Effector CD4-positive, alpha-beta T cell (primary cell): ENCODE measurements at places on chromosomes 16 and 17.

GRCh38 chr16:75235721-75236193 is 15.7 kb downstream of the BCAR1 start:
- no peak for DNase-seq

DNA sequence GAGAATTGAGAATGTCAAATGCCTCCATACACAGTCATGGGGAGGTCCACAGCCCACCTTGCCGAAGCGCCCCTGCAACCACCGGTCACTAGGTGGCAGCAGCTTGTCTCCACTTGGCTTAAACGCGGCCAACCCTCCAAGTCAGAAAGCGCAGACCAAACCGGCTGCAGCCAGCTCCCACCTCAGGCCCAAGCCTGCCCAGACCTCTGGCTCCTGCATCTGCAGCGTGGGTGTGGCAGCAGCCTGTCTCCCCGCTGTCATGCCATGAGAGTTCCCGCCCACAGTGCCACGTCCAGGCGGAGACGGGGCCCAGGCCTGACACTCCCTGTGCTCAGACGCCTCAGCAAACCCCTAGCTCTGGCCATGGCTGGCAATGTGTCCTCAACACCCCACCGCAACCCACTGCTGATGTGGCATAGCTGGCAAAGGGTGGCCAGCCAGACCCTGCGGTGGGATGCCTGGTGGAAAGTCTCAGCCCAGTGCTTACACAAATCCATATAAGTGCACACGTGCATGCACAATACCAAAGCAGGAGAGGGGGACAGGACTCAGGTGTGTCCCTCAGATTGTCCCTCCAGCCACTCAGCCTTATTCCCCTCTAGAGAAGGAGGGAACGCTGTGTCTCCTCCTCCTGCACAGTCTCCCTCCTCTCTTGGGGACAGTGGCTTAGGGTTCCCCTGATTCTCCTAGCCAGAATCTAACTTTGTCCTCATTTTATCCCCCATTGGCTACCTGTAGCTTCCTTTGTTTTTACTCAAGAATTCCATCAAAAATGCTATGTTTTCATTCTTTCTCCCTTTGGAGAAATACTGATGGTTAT is 10.9 kb downstream of the COPZ2 start:
- peak; percentile 64 for DNase-seq

DNA sequence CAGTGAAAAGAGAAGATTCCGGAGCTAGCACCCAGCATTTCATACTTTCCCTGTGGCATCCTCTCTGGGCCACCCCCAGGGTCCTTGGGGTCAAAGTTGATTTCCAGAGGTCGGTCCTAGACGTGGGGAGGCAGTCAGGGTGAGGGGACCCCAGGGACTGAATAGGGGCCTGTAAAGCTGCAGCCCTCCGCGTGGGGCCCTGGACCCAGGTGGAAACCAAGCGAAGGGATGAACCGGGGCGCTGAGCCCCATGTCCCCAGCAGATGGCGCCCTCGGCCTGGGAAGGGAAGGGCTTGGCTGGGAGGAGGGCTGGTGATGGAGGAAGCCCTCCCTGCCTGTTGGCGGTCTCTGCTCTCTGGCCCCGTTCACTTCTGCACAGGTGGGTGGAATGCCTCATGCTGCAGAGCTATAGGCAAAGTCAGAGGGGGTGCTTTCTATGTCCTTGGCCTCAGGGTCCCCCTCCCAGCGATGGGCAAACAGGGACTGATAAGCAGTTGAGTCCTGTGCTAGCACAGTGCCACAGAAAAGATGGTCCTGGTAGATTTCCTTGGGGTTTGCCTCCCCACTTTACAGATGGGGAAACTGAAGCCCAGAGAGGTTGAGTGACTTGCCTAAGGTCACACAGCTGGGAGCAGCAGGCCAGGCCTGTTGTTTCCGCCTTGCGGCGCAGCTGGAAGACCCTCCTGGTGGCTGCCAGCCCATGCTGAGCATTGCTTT is 163.4 kb upstream of the CIBAR2 start:
- DNase-seq = peak; percentile 46

DNA sequence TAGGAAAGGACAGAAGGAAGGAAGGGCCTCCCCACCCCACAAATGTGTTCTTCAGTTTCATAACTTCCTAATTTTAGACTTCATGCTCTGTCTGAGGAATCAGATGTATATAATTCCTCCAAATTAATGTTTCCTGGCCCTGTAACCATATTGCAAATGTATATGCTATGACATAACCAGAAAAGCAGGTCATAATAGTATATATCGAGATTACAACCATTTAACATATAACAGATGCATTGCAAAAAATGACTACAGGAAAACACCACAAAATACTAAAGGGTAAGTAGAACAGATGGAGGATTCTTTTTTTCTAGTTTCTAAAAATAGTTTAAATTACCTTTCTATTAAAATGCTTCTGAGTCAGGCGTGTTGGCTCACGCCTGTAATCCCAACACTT is 3.1 kb upstream of the EXOC7 start:
- DNase-seq = no peak

DNA sequence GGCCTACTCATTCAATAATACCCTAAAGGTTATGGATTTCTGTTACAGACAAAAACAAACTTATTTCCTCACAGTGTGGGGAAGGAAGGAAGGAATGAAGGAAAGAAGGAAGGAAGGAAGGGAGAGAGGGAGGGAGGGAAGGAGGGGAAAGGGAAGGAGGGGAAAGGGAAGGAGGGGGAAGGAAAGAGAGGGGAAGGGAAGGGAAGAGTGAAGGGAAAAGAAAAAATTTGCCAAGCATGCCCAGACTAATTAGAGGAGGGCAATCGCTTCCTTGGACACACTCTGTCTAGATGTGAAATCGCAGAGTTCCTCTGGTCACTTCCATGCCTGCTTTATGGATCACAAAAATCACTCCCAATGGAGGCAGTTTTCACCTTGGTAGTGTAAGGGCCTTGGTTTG is 570.1 kb upstream of the SOX9 start:
- no peak for DNase-seq

GRCh38 chr17:30594223-30594952 is 117.2 kb downstream of the GOSR1 start:
- no peak for DNase-seq

GRCh38 chr17:81373536-81374160 is 21.6 kb upstream of the BAHCC1 start:
- DNase-seq = no peak

DNA sequence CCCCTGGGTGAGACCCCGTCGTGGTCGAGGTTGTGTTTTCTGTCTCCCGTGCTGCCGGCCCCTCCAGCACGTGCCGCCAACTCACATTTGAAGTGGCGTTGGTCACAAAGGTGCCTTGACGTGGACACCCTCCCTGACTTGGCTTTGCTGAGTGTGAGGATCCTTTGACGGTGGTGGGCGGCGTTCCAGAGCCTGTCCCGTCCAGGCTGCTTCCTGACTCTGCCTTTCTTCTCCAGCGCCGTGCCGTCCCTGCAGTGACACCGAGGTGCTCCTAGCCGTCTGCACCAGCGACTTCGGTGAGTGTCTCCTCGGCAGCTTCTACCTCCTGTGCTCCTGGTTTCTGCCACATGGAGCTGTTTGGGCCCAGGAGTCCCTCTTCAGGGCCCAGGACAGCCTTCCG is 13.5 kb downstream of the METRNL start:
- no peak for DNase-seq

- no peak for DNase-seq
Observed at GRCh38 chr16:82322177-82322576, 152.2 kb upstream of the MPHOSPH6 start.

- DNase-seq = no peak
Observed at GRCh38 chr17:56083475-56083874, 69.8 kb upstream of the ANKFN1 start.

DNA sequence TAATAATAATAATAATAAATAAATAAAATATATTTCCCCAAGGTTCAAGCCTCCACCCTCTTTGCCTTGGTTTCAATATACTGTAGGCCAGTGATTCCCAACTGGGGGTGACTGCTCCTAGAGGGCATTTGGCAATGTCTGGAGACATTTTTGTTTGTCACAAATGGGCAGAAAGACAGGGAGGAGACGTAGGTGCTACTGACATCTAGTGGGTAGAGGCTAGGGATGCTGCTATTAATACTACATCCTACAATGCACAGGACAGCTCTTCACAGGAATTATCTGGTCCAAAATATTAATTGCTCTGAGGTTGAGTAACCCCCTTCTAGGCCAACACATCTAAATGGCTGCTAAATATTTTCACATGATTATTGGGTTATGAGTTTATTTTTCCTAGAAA is 12.8 kb upstream of the PRR14 start:
- DNase-seq = no peak

DNA sequence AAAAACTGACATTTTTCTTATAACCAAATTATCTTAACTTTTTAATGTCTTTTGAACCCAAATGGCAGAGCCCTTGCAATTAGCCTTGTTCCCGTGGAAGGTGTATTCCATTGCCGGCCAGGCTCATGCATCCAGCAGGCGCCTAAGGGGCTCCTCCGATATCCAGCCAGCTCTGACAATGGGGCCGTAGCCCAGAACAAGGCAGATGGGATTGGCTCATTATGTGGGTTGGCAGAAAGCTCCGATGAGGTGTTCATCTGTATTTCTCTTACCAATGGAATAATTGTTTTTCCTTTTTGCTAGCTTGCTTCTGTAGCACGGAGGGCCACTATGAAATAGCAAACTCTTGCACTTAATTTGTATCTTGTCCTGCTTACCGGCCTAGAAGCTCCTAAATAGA is 208.2 kb upstream of the CHMP6 start:
- no peak for DNase-seq

DNA sequence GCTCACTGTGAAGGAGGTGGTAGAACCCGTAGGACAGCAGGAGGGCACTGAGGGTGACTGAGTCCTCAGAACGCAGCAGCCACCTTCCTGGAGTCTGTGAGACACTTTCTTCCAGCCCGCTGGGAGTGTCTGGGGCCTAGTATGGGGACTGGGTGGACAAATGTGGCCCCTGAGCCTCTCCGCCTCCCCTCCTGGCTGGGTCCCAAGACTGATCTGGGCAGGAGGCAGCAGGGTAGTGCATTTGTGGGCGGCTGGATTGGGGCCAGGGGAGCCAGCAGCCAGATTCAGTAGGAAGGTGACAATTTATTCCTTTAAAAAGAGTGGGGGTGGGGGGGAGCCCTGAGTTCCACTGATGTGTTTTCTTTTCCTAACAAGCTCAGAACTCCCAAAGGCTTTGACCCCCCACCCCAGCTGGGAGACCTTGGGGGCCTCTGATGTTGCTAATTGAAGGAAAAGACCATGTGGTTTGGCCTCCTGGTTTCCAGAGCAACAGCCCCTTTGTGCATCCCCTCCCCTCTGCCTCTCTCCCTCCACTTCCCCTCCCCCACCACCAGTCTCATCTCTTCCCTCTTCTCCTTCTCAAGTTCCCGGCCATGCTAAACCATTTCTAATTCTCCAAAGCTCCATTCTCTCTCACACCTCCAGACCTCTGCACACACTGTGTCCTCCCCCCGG is 4.4 kb downstream of the CLEC19A start:
- no peak for DNase-seq

GRCh38 chr17:73586275-73586832 is 57.9 kb downstream of the SDK2 start:
- no peak for DNase-seq

- DNase-seq = no peak
Observed at GRCh38 chr17:9218911-9219310, 197.6 kb downstream of the NTN1 start.

GRCh38 chr17:83005639-83006038 is 73.8 kb upstream of the METRNL start:
- DNase-seq = no peak

DNA sequence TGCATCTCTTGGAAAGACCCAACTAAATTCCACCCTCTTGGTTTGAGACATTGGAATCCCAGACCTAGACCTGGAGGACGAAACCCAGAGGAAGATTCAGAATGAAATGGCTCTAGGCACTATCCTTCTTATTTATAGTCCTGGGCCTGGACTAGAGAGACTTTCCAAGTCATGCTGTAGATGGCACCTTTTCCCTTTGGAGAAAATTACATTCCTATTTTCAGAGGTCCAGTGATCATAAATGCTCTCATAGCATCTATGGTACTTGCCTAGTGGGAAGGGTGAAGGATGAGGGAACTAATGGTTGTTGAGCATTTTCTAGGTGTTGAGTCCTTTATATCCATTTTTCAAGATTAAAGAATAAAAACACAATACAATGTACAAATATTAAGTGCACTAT is 37.1 kb downstream of the SPACA3 start:
- DNase-seq = no peak

- no peak for DNase-seq
Observed at GRCh38 chr16:66668777-66669444, 27.6 kb downstream of the CMTM4 start.

GRCh38 chr16:50696575-50697420 is 3.4 kb downstream of the NOD2 start:
- peak; percentile 46 for DNase-seq

GRCh38 chr16:67907397-67908180 is 14.5 kb downstream of the PSKH1 start:
- DNase-seq = no peak

- DNase-seq = no peak
Observed at GRCh38 chr16:56600398-56600999, 7.9 kb upstream of the MT2A start.
